Daoy (cell line): ENCODE measurements at places on chromosomes 2 and 18.

GRCh38 chr2:21055879-21056790, 12.3 kb upstream of the APOB start:
- no peak for DNase-seq

- peak; percentile 48 for DNase-seq
Observed at GRCh38 chr2:138030459-138030858, 66.2 kb downstream of the HNMT start.

- no peak for DNase-seq
Observed at GRCh38 chr2:172081221-172082022, 3.9 kb upstream of the DLX1 start.

DNA sequence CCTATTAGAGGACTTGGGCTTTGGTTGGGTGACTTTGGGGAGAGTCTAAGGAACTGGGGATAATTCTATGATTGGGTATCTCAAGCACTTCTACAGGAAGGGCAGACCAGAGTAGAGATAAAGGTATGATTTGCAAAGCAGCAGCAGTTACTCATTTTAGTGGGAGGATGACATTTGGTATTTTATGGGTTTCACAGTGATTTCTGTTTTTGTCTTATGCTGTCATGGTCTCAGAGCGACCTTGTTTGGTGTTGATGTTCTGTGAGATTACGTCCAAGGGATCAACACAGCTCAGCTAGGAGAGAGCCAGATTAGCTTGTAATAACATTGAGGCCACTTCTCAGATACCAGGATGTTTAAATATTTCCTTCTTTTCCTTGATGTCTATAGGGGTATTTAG, 18.2 kb downstream of the TTR start:
- no peak for DNase-seq

- DNase-seq = no peak
Observed at GRCh38 chr18:59050661-59051057, 89.0 kb upstream of the SEC11C start.

GRCh38 chr2:138974651-138975050, 194.5 kb upstream of the NXPH2 start:
- DNase-seq = no peak

- no peak for DNase-seq
Observed at GRCh38 chr18:24678626-24679025, 218.2 kb downstream of the HRH4 start.

- no peak for DNase-seq
Observed at GRCh38 chr2:181042706-181043105, 62.3 kb downstream of the UBE2E3 start.

DNA sequence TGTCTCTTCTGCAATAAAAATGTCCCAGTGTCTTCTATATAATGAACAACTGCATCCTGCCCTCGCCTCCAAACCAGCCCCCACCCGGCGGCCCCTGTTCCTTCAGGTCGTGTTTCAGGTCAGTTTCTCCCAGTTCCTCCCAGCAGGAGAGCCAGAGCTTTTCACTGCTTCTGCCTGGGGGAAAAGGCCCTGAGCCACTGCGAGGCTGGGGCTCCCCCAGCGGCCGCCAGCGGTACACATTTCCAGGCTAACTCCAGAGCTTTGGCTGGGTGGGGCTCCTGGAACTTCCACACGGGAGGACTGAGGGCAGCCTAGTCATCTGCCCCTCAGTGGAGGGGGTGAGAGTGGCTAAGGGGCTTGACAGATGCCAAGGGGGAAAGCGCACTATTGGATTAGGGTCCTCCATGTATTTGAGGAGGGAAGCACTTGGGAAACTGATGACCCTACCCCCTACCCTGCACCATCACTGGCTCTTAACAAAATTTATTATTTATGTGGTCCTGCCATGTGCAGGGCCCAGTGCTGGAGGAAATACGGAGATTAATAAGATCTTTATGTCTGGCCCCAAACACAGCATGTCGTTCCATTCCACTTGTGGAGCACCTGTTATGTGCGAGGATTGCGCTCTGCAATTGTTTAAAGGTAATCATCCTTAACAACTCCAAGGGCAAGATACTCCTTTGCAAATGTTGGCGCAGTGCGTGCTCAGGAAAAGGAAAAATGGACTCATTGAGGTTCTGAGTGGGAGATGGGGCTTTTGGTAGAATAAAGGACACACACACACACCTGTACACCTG, 17.3 kb upstream of the CYS1 start:
- peak; percentile 74 for DNase-seq

- DNase-seq = no peak
Observed at GRCh38 chr2:226303707-226304106, 495.9 kb downstream of the IRS1 start.
